ENCODE measurements at places on chromosomes 5 and 9.

DNA sequence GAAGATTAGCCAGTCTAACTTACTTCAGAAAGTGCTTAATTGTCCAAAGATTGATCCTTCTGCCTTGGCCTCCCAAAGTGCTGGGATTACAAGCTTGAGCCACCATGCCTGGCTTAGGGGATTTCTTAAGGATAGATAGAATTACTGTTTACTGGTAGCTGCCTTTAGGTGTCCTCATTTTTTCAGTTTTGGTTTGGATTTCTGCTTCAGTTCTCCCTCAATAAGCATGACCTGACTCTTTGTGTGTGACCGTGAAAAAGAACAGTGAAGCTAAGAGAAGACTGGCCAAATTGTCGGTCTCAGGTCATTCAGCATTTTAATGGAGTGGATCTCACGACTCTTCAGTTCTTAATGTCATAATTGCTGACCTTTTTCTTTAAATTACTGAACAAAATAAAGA lies 22.9 kb upstream of the CMYA5 start:
- no peak for DNase-seq

- no peak for DNase-seq
These were observed 18.5 kb downstream of the TBC1D2 start for GRCh38 chr9:98236901-98237487.

DNA sequence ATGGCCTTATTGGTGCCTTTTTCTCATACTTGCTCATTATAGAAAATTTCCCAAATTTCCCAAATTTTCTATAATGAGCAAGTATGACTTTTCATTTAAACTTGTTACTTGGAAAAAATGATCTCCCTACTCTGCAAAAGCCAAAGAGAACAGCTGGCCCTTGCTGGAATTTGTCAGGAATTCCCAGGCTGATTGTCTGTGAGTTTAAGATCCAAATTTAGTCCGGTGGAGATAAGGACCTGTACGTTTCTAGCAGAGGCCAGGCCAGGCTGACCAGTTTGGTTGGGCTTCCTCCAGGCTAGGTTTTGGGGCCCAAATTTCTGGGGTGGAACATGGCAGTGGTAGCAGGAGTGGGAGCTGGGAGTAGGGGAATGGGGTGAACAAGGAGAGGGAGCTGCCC lies 51.9 kb downstream of the NEURL1B start:
- no peak for DNase-seq

GRCh38 chr5:172837640-172838039 lies 3.6 kb downstream of the ERGIC1 start:
- no peak for DNase-seq

- no peak for DNase-seq
These were observed 180.5 kb upstream of the CLINT1 start for GRCh38 chr5:158039441-158039840.

GRCh38 chr5:77133061-77133758 lies 46.1 kb upstream of the ZBED3 start:
- DNase-seq = no peak

DNA sequence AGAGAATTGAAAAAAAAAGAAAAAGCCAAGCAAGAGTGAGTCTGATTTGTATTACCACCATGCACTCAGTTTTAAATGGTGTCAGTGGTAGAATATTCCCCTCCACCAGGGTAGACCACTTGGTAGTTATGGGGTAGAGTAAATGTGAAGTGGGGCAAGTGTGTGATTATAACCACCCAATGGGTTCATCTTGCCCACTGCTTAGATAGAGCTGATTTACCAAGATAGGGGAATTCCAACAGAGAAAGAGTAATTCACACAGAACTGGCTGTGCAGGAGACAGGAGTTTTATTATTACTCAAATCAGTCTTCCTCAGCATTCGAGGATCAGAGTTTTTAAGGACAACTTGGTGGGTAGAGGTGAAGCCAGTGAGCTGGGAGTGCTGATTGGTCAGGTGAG lies 113.3 kb upstream of the RAI14 start:
- DNase-seq = no peak

DNA sequence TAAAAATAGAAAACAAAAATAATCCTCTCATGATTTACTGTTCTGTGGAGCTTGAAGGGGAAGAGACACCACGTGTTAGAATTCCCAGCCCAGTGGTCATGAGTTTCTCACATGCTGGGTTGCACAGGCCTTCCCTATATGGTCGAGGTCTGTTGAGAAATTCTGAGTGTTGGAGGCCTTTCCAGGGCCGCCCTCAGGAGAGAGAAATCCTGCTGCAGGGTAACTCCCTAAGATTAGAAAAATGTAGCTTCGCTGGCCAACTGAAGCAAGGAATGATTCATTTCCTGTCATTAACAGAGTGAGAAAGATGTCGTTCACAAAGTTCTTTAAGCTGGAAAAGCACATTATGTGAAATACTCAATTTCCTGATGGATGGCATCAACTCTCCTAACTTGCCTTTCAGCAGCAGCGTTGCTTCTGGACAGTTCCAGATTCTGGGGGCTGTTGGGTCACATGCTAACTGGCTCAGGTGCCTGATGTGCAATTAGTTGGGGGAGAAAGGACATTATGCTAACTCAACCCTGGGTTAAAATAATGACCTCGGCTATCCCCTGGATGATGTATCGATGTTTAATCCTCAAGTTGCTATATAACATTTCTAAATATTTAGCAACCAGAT lies 104.8 kb upstream of the CD180 start:
- DNase-seq = no peak

DNA sequence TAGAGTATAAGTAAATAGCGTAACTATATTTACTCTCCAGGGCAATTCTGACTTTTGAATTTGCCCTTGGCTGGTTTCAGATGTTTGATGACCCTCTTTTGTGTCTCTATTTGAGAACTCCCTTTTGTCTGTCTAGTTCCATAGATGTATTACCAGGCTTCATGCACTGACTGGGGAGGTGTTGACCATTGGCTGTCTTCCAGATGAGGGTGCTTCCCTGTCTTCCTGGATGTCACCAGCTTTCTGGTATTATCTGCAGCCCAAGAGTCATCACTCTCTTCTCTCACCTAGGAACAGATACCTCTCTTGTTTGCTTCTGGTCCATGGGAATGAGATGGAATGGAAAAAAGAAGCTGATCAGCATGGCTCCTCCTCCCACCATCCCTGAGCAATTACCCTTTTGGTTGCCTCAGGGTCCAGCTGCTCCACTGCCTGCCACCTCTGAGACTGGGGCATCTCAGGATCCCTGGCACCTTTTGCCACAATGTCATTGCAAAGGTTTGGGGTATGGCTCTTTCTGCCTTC lies 58.7 kb upstream of the TMED7 start:
- no peak for DNase-seq

DNA sequence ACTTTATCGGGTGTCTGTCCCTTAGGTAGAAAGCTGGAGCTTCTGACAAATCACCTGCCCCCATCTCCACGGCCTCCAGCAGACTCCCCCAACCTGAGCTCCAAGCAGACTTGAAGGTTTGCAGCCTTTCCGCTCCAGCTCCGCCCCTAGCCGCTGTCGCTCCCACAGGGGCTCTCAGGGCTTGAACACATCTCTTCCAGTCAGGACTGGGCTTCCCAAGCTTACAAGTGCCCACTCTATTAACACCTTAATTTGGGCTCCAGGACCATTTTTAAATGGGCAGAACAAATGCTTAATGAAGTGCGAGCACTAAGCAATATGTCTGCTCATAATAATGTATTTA lies 17.2 kb upstream of the SLC25A51 start:
- DNase-seq = no peak

- no peak for DNase-seq
These were observed 12.3 kb downstream of the GLRA1 start for GRCh38 chr5:151912360-151912759.

- no peak for DNase-seq
These were observed 80.4 kb downstream of the GTF3C4 start for GRCh38 chr9:132750668-132751067.

DNA sequence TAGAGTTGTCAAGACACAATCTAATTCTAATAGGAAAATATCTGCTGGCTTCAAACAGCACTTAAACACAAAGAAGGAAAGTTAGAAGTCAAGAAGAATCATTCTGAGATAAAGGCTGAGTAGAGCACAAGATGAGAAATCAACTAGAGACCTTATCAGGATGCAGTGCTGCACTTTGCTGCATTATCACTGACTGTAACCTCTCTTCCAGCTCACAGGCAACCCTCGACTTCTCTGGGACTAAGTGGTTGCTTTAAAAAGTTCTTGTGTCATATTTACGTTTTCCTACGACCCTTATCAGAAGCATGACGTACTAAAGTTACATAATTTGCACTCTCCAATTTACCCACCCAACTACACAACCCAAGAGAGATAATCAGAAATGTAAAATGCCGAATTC lies 176.1 kb downstream of the MLLT3 start:
- DNase-seq = no peak

DNA sequence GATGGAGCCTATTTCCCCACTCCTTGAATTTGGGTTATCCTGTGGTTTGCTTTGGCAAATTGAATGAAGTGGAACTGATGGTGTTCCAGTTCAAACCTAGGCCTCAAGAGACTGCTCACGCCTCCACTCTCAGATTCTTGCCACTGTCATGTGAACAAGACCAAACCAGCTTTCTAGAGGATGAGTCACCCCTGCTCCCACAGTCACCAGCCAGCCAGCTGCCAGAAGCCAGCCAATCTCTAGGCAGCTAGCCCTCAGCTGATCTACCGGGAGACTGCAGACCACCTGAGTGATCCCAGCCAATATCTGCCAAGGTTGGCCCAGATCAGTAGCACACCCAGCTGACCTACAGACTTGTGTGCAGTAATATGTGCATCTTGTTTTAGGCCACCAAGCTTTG lies 300.6 kb downstream of the TMEM38B start:
- no peak for DNase-seq

- peak; percentile 21 for DNase-seq
These were observed 26.6 kb upstream of the ABLIM3 start for GRCh38 chr5:149114403-149115312.

DNA sequence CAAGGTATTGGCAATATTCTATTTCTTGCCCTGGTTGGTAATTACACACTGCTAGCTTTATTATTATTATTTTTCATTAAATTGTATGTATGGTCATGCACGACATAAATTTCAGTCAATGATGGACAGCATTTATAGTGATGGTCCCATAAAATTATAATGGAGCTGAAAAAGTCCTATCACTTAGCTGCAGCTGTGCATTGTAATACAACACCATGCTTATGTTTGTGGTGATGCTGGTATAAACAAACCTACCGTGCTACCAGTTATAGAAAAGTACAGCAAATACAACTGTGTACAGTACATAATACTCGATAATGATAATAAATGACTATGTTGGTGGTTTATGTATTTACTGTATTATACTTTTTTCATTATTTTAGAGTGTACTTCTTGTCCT lies 65.5 kb downstream of the NR3C1 start:
- DNase-seq = no peak

DNA sequence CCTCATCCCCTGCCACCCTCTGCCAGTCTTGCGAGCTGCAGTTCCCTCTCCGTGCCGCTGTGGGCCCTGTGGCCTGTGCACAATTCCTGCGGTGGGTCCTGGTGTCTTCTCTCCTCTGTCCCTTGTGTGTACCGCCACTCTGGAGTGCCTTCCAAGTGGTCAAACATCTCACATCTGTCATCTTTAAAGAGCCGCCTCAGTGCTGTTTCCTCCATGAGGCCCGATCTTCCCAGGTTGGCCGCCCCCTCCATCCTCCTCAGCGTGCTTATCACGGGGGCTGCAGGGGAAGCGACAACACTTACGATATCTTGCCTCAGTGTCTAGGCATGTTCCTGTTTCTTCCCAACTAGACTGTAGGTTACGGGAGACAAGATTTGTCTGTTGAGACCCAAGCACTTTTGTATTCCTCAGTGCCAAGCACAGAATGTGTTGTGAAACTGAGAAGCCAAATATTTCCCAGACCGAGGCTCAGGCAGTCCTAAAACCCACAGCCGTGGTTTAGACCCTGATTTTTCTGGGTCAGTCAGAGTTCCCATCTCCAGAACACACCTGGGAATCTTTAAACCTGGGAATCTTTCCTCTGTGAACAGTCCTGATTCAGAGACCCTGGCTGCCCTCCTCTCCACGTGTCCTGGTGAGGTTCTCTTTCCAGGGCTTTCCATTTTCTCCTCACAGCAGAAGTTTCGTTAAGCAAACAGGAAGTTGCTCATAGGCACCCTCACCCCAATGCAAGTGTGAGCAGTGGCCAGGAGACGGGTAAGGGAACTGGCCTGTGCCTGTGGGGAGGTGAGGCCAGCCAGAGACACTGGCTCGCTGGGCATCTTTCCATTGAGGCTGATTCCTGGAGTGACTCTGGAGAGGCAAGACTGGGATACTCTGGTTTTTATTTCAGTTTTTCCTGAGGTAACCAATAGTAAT lies 28.8 kb downstream of the SLC46A2 start:
- no peak for DNase-seq

- no peak for DNase-seq
These were observed 34.6 kb upstream of the WDR38 start for GRCh38 chr9:124818431-124819281.

GRCh38 chr5:96300976-96301375 lies 132.1 kb downstream of the PCSK1 start:
- DNase-seq = no peak

DNA sequence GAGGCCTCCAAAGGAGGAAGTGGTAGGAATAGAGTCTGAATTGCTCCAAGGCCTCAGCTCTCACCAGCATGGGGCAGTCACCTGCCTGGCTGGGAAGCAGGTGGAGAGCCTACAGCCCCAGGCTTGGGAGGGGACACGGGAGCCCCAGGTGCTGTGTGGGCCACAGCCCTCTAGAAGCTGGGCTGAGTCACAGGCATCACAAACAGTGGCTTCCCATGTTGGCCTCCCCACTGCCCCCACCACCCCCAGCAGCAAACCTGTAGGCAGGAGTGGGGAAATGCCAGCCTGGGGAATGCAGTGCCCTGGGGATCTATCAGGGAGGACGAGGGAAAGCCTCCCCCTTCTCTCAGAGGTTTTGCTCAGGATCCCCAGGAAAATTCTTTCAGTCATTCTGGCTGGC lies 309.6 kb downstream of the SLIT3 start:
- no peak for DNase-seq

DNA sequence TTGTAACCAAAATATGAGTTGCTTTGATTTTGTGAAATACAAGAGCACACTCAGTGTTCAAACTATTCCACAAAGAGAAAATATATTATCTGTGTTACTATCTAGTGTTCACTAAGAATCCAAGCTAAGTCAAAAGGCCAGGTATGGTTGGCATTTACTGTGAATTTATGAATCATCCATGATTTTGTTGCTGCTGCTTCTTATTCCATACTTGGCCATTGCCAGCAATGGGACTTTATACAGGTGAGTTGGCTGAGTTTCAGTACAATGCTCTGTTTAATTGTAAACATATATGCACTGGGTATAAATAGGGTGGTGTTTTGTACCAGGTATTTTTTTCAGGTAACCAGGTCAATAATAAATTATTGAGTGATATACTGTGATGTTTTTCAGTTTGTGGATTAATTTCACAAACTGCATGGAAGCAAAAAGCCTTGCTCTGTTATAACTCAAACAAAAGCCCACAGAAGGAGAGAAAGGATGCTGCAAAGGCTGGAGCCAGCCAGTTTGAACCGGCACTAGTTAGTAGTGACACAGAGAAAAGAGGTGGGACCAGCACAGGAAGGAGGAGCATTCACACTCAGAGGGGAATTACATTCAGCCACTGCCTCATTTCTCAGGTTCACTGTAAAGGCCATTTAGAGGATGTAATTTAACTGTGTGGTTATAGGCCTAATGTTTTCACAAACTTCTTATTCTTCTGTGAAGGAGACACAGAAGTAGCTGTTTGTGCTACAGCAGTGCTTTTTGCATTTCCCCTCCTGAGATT lies 381.8 kb downstream of the ADGRV1 start:
- DNase-seq = peak; percentile 0
